ENCODE measurements at places on chromosomes 4 and X.

DNA sequence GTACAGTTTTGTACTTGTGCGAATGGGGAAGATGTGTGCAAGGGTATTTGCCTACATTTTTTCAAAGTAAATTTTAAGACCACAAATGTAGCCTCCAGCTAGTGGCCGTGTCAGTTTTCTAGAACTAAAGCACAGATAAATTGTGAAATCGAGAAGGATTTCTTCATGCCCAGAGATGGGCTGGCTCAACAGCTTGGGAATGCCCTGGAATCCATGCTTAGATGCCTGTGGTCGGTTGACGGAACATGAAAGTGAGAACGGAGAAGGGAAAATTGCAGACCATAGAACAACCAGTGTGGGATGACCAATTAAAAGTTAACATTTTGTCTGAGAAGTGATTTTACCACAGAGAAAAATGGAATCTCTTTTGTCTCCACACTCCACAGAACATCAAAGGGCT, 73.2 kb upstream of the VCX2 start:
- DNase-seq = no peak

- DNase-seq = no peak
These were observed 22.5 kb downstream of the GABRA3 start for GRCh38 chrX:152428596-152428995.

- DNase-seq = no peak
These were observed 6.4 kb upstream of the GSX2 start for GRCh38 chr4:54093324-54094240.

DNA sequence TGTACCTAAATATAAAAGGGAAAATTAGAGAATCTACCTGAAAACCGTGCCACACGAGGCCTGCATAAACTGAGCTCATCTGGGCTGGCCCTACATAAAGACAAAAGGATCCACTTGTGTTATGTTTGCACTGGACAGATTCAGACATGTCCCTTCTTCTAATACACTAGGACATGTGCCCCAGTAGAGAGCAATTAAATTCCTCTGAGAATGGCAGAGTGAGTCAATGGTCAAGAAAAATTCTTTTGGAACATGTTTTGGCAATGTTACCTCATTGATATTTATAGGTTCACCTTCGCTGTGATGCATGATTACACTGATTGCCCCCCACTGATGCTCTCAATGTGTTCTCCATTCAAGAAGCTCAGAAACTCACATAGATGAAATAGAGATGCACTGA, 95.2 kb downstream of the MANBA start:
- DNase-seq = no peak

DNA sequence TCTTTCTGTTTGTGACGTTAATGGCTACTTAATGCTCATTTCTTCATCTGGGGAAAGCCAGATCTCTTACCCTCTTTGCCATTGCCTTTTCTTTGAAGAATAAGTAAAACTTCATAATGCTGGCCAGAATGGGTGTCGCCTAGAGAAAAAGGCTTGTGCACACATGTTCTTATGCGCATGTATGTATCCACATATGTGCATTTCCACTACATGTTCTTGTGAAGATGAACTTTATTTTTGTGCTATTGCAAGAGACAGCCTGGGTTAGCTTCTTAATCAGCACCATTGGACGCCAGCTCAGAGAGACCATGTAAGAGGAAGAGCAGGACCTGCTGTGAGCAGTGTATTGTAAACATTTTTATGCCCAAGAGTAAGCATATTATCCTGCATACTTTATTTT, 178.7 kb downstream of the SPRY1 start:
- no peak for DNase-seq

- DNase-seq = no peak
These were observed 259.7 kb downstream of the DCHS2 start for GRCh38 chr4:154231806-154232478.

GRCh38 chr4:177798161-177798560, 355.9 kb upstream of the AGA start:
- DNase-seq = no peak

DNA sequence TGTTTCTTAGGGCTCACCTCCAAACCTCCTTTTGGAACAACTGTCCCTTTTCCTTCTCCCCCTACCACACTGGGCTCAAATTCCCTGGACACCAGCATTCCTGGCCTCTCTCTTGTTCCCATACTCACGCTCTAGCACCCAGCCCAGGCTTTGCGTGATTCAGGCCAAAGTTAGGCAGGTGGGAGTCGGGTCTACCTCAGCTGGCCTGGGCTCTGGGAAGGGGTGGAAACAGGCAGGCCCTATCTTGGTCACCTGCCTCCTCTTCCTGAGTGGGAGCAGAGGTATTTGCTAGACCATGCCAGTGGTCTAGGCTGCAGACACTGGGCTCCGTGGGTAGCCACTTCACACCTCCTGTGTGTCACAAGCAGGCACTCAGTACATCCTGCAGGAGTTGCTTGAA, 211.1 kb upstream of the MAMLD1 start:
- no peak for DNase-seq

DNA sequence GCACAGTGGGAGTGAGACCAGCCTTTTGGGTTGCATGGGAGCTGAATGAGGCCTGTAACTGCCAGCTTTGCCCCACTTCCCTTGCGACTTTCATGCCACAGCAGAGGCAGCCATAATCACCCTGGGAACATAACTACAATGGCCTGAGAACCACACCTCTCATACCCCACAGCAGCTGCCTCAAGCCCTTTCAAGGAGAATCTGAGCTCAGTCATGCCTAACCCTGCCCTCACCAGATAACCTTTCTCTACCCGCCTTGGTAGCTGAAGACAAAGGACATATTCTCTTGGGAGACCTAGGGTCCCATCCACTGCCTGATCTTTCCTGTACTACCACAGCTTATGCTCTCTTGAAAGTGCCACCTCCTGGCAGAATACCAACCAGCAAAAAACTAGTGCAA, 599.9 kb upstream of the IGFBP7 start:
- no peak for DNase-seq

DNA sequence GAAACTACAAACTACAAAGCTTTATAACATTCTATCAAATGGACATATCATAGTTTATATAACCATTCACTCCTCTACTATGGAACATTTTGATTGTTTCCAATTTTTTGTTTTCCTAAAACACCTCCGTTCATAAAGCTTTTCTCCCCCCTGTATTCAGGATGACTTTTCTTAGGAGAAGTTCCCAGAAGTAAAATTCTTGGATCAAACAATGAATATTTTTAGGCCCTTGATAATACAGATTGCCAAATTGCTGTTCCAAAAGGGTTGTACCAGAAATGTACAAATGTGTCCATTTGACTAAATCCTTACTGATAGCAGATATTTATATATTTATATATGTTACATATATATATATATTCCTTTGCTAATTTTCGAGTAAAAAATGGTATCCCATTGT, 77.8 kb downstream of the GPC3 start:
- no peak for DNase-seq

DNA sequence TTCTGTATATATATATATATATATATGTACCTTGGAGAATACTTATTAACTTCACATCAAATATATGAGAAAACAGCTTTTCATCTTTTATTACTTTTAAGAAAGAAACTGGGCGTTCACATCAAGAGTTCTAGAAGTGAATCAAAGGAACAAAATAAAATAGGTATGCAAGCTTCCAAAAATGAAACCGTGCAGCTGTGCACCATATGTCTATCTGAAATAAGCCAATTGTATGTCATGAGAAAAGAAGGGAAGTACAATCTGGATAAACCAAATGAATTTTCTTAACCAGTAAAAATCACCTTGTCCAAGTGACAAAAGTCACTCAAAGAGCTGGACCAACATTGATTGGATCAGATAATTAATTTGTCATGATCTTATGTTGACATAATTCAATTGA, 405.4 kb upstream of the TECRL start:
- DNase-seq = peak; percentile 12

DNA sequence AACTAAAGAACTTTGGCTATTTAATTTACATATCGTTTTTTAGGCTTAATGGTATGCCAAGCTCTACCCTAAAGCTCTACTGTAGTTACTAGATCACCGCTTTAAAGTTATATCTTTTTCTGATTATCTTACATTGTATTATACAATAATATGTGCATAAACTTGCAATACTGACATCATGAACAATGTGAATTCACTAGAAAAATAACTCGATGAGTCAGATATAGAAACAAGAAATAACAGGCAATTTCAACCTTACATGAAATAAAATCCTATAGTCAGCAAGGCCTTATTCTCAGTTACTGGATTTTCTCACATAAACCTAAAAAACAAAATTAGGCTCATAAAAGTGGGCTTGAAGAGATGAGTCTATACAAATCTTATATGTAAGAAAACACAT, 32.5 kb downstream of the PDGFC start:
- no peak for DNase-seq

GRCh38 chr4:125105561-125105960, 209.2 kb upstream of the FAT4 start:
- DNase-seq = no peak

DNA sequence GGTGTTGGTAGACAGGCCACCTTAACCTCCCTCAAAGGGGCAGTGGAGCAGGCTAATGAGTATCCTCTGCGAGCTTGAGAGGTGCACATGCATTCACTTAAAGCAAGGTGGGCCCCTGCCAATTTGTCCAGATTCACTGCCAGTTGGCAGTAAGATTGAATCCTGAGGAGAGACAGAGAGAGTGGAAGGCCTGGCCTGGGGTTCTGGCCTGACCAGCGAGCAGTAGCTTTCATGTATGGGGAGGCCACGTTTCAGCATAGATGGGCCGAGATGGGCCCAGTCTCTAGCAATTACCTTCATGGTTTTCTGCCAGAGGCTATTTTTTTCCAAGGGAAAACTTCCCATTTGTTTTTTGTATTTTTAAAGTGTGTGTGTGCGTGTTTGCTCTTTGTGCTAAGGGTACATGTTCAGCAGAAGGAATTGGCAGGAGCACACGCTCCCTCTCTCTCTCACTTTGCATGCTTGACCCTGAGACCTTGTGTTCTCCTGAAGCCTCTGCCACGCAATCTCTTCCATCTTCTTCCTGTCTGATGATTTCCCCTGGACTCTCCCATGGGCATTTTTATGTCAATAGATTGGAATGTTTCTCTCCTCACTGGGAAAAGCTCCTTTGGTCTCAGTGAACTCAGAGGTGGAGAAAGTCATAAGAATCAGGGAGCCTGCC, 215.8 kb upstream of the SFRP2 start:
- DNase-seq = no peak

DNA sequence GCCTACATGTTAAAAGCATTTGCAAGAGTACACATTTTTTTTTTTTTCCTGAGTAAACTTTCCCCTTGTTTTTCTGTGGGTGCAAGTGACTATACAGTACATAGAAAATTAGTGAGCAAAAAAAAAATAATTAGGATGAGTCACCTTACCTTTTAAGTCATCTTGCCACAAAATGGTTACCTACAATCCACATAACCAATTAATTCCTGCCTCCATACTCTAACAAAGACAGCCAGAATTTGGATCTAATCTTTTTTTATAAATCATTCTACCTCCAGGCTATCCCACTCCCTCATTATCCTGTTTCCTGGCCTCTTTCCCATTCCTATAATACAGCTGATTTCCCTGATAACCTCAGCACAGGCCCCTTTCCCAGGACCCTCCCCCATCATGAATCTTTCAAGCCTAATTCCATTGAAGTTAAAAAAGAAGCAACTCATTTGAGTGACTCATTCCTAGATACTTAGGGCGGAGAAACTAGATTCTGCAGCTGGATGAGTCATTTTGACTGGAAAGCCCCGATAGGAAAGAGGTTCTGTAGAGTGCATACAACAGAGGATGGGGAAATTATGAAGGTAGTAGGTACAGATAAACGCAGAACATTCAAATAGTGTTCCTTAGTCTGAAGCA, 128.2 kb downstream of the C4orf51 start:
- DNase-seq = no peak

DNA sequence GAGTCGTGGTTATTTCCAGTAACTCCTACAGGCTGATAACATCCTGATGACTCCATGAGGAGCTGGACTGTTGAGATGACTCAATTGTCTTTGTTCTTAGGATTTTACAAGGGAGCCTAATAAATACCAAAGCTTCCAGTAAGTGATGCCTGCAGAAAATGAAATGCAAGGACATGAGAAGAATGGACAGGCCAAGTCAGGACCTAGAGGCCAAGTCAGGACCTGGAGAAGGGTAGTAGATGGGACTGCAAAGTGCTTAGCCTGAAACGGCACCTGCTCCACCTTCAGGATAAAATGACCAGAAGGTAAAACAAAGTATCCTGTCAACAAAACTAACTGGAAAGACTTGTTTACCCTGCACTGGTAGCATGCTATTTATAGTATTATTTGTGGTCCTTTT, 6.4 kb upstream of the SLC10A6 start:
- no peak for DNase-seq

DNA sequence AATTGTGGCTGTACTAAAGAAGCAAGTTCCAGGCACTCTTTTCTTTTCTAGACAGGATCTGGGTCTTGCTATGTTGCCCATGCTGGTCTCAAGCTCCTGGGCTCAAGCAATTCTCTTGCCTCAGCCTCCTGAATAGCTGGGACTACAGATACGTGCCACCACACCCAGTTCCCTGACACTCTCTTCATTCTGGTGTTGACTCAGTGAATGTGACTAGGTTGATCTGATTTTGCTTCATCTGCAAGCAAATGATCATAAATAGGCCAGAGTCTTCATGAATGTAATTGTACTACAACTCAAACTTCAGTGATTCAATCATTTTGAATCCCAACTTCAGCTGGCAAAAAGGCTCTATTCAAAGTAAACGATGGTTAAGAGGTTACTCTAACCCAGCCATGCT, 78.5 kb downstream of the APBB2 start:
- DNase-seq = no peak

DNA sequence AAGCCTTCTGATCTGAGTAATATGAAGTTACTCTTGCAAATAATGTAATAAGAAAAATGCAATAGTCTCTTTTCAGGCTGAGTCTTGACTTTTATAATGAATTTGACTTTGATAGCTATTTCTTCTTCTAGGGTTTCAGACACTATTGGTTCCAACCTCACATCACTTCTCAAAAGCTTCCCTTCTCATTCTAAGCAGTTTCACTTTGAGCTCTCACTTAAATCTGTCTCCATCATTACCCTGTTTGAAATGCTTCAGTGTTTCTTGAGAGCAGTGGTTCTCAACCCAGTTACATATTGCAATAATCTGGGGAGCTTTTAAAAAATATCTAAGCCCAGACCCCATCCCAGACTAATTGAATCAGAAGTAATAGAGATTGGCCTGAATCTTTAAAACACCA, 40.5 kb upstream of the BMP2K start:
- no peak for DNase-seq

DNA sequence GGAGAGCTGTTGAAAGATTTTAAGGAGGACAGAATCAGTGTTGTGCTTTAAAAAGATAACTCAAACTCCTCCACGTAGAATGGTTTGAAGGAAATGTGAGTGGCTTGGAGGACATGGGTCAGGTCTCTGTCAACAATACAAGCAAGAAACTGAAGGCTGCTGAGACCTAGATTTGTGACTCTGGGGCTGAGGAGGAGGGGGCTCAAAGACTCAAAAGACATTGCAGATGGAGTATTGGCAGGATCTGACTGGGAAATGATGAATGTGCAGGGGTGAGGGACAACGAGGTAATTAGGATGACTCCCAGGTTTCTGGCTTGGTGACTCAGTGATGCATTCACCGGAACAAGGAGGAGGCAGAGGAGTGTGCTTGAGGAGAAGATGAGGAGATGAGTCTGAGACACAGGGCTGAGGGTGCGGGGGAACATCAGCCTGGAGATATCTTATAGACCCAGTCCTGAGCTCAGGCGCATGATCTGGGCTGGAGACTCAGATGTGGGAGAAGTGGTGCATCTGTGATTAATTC, 3.3 kb upstream of the RPS4X start:
- DNase-seq = no peak

All from NCI-H1694 treated with DMSO at 0.1 percent for 48 hours (cell line).